Activated naive CD4-positive, alpha-beta T cell treated with anti-CD3 and anti-CD28 coated beads, Interleukin-2, amount 50 U/mL, for 16 hours (primary cell): ENCODE measurements at places on chromosomes 1 and 21.
A peak's percentile ranks its signal among the peaks of the same experiment; 100 is the strongest.

DNA sequence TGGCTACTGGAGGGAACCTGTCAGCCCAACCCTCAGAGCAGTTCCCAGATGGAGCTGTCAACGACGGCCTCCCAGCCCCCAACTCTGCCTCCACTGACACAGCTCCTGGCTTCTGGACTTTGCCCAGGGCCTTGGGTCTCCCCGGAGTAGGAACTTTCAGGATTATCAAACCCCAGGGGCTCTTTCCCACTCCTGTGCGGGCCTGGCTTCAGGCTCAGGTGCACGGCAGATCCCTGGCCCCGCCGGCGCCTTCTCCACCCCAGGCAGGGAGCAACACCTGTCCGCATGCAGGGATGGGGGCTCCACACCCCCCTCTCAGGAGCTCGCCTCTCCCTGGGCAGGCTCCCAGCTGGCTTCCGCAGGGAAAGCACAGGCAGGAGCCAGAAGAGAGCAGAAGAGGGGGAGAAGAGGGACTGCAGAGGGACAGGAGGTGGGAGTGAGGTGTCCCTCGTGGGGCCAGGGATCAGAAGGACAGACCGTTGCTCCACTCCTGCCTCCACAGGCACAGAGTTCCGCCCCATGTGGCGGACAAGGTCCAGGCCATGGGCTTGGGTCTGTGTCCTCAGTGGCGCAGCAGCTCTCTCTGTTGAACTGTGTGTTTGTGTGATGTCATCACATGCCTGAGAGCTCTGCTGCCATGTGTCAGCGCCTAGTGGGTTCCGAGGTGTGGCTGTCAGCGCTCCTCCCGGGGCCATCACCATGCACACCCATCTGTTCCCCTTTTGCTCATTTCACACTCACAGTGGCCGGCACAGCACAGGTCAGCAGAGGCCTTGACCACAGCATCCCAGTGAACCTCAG is 107.7 kb downstream of the PDE9A start:
- no peak for DNase-seq

DNA sequence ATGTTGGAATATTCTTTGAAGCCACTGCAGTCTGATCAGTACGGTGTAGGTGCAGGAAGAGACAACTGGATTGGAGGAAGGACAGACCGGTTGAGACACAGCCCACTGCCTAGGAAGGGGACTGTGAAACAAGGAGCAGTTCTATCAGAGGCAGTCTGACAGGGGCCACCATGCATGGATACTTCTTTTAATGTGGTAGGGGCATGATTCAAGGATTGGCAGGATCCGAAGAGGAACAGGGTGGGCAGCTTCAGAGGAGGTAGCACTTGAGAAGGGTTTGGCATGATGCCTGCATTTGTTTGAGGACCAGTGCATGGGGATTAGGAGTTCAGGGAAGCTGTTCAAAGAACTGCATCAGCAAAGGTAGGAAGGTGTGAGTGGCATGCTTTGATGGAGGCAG is 167.9 kb downstream of the DYRK1A start:
- no peak for DNase-seq

DNA sequence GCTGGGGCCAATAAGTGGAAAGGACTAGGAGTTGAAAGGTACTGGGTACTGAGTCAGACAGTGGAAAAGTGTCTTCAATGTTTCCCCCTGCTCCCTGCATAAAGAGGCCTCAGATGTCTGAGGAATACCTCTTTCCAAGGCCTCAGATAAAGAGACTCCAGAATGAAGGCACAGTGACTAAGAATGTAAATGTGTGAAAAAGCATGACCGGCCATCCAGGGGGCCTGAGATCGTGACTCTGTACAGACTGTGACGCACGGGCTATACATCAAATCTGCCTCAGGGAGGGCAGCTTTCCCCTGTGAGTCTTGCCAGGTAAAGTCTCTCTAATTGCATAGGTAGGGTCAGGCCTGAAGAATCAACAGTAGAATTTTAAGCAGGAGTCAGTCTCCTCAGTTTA is 1690.5 kb downstream of the KCNT2 start:
- DNase-seq: no peak

DNA sequence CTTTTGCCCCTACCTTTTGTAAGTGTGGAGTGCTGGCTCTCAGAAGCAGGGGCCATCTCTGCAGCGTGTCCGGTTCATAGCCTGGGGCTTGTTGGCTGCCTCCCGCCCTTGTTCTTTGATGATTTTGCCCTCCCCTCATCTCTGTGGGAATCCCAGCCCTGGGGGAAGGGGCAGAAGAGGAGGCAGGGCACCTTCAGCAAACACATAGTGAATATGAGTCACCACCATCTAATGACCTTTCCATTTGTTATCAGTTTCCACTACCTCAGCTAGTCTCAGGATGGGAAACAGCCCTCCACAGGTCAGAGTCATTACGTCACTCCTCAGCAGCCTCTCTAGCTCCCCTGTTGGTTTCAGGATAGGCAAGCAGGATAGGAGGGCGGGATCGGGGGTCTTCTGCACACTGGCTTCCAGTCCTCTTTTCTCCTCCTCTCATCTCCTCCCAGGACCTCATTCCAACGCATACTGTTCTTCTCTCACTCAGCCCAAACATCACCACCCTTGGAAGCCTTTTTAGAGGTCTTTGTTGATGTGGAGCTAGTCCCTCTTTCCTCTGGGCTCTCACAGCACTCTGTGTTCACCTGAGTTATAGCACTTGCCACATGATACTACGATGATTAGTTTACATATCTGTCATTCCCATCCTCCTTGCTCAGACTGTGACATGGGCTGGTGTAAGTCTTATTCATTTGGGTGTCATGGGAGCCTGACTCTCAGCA is 15.8 kb downstream of the GADD45A start:
- peak; percentile 14 for DNase-seq

DNA sequence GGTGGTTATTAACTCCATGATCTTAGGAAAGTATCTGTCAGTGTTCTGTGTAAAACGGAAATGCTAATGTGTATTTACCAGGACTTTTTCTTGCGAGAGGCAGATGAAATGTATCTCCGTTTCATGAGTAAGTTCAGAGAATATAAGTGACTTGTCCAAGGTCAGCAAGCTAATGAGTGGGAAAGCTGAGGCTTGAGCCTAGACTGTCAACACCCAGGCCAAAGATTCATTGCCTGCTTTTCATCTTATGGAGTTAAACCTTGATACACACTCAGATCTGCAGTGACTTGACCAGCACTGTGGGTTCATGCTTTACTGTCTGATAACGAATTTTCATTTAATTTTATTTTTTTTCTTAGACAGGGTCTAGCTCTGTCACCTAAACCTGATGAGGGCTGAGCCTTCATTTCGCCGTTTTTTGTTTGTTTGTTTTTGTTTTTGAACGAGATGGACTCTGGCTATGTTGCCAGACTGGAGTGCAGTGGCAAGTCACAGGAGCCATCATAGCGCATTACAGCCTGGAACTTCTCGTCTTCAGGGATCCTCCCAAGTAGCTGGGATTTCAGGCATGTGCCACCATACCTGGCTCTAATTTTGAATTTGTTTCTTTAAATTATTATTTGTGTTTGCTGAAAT is 918 bp upstream of the JTB start:
- no peak for DNase-seq

- DNase-seq: no peak
These were observed 34.4 kb upstream of the RNF19B start for GRCh38 chr1:32998997-32999396.

- peak; percentile 14 for DNase-seq
These were observed 1.2 kb downstream of the ATP2B4 start for GRCh38 chr1:203627851-203628200.

DNA sequence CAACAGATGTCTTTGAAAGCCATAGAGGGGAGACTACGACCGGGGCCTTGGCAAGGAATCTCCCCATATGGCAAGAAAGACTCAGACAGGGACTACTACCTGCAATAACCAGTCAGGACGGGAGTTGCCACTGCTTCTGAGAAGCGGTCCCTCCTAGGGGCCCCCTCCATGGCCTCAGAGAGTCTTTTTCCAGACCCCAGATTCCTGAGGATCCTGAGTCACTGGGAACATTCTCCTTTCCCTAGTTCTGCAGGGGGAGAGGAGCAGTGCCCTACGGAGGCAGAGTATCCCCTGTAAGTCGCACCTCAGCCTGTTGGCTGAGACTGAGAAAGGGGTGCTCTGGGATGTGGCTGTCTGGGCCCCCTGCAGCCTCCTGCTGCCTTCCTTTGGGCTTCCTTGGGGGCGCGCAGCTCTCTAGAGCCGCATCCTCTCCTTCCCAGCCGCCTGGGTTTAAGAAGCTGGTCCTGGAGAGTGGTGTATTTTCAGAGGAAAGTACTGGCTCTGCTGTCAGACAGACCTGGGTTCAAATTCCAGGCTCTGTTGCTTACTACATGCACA is 7.8 kb downstream of the GLIS1 start:
- no peak for DNase-seq

- no peak for DNase-seq
These were observed 2.6 kb downstream of the CD5L start for GRCh38 chr1:157838966-157839365.

GRCh38 chr1:212652609-212653008 is 44.0 kb downstream of the ATF3 start:
- no peak for DNase-seq

GRCh38 chr1:148363439-148363810 is 119.7 kb downstream of the PPIAL4G start:
- no peak for DNase-seq

DNA sequence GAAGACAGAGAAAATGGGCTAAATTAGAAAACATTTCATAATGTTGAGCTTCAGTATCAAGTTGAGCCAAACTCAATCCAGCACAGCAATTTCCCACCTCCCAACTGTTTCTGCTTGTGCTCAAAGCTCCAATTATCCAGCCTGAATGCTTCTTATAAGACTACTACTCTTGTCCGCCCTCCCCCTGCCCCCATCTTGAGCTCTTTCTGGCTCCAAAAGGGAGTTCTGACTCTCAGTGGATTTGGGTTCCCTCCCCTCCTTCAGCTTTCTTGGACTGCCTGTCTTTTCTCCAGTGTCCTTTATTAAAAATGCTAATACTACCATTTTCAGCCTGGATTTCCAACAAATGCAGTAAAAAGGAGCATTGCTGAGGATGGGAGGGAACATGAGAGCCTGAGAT is 174.8 kb downstream of the ASTN1 start:
- DNase-seq: no peak

- no peak for DNase-seq
These were observed 44.8 kb downstream of the MPZL1 start for GRCh38 chr1:167766538-167766937.

DNA sequence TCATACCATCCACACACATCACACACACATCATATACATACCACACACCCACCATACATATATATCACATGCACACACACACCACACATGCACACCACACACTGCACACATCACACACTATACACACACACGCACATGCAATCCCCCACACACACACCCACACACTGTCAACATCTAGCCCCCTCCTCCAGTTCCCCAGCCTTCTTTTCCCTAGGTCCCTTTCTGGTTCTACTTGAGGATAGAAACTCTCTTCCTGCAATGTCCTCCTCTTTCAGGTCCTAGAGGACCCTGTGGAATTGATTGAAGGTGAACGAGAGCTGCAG is 4.3 kb downstream of the CASQ1 start:
- DNase-seq: no peak

DNA sequence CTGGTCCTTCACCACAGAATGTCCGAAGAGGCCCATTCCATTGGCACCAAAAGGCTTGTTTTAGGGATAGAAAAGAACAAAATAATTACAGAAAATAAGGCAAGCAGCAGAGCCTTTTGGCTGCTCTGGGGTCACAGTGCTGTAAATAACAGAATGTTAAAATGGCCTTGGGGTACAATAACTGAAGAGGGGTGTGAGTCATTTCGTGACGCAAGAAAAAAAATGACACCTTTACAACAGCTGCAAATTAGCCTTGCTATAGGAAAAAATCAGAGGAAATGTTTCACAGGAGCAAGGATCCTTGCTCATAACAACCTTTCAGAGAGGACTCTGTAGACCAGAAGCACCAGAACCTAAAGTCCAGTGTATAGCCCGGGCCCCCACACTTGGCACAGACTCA is 483.4 kb downstream of the OMA1 start:
- DNase-seq: no peak

DNA sequence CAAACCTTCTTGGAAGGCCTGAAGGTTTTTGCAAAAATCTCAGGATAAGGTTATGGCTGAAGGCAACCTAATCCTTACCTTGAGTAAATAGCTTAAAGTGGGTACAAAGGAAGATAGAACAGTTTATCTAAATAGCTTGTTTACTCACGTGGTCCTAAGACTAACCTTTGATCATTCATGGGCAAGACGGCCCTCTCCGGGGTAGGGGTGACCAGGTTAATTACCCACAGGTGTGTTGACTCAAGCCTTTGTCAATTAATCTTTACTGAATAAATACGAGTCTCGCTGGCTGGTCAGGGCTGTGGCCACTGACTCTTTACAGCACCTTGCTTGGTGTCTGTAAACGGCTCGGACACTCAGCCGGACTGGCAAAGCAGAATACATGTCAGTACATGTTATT is 10.8 kb downstream of the AADACL4 start:
- DNase-seq: no peak

GRCh38 chr1:72649991-72650390 is 367.7 kb upstream of the NEGR1 start:
- no peak for DNase-seq

DNA sequence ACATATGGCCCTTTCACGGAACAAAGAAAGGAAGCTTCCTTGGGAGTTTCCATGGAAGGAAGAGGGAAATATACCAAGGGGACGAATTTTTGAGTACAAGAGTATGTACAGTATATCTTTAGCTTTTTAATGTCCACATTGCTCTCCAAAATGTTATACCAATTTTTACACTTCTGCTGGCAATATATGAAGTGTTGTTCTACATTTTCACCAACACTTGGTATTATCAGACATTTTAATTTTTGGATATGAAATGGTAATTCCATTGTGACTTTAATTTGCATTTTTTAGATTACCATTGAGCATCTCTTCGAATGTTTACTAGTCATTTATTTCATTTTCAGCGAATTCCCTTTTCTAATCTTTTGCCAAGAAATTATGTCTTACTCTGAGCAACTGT is 5.5 kb upstream of the VPS45 start:
- no peak for DNase-seq

DNA sequence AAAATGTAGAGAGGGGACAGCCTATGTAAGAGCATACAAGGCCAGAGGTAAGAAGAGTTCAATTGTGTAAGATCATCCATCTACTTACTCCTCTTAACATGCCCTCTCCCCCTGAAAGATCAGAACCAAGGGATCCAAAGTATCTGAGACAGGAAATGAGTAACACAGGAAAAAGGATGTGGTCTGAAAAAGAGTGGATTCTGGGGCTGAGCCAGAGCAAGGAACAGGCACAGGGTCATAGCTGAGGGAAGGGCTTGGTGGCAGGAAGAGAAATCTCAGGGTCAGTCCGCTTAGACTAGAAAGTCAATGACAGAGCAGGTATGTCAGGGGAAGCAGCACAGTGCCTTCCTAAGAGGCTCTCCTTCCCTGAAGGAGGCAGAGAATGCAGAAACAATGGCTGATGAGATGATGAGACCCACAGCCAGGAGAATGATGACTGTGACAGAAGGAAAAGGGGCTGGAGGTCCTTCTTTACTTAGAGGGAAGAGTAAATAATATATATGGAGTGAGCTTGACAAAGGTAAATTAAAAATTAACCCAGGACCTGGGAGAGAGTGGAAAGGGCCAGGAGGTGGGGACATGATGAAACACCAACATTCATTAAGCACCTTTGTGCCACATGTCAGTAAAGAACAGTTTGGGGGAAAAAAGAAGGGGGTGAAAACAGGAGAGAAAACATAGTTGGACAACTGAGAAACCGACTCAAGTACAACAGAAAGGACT is 26.2 kb upstream of the A3GALT2 start:
- DNase-seq: no peak

- DNase-seq: no peak
These were observed 503.8 kb downstream of the NPHP4 start for GRCh38 chr1:5488448-5488847.
